ENCODE measurements at places on chromosomes 3 and 15. TPM values are rescaled to one million over a fixed set of nuclear protein-coding genes. Genes with fewer than 3 reads are reported as not detected.

The SCG3 gene
- not detected for total RNA-seq

The ZNF385D gene
- 1.2 TPM for total RNA-seq

The CD200 gene
- 12.8 TPM for total RNA-seq

The PLOD2 gene
- total RNA-seq: 819 TPM

The PBRM1 gene
- total RNA-seq: 91.2 TPM

The MB21D2 gene
- total RNA-seq: 5.1 TPM

Data from smooth muscle cell of the pulmonary artery (primary cell).